ENCODE measurements at places on chromosomes 11 and 22. TPM values are rescaled to one million over a fixed set of nuclear protein-coding genes. Genes with fewer than 3 reads are reported as not detected.
A peak's percentile ranks its signal among the peaks of the same experiment; 100 is the strongest.

Gene OR2AG2
- total RNA-seq = 0.43 TPM

Gene KRTAP5-10
- total RNA-seq = not detected

Gene TRIM48
- total RNA-seq = not detected

DNA sequence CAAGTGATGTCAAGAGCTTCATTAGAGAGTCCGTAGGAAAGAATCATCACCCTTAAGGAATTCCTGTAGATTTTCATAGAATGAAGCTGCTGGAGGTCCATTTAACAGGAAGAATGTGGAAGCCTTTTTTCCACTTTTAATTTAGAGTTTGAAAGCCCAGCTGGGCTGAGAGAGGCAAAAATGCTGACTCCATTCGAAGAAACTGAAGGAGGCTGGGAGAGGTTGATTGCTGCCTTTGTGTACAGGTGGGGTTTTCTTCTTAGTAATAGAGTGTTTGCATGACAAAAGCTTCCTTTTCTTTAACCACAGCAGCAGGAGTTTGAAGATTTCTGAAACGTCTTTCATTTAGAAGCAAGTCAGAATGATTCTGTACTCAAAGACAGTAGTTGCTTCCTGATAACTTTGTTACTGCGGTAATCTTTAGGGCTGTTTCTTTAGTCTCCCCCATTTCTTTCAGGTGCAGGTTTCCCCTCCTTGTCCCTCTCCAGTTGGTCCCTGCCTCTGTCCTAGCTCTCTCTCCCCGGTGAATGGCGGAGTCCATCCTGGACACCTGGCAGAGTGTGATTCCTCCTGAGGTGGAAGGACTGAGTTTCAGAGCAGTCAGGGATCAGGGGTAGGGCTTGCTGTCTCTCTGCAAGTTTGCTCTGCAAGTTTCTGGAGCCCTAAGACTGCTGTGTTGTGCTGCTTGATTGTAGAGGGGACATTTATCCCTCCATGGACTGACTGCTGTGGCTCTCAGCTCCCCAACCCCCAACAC, 166.2 kb downstream of the LDLRAD3 start:
- no peak overlapping the region for H3K4me3 ChIP-seq
- H3K27me3 ChIP-seq = no peaks in the 10 kb centered on the region
- no peaks in the 10 kb centered on the region for H3K4me1 ChIP-seq
- H3K27ac ChIP-seq = no peak overlapping the region
- no peaks in the 10 kb centered on the region for H3K36me3 ChIP-seq
- DNase-seq = no peak

DNA sequence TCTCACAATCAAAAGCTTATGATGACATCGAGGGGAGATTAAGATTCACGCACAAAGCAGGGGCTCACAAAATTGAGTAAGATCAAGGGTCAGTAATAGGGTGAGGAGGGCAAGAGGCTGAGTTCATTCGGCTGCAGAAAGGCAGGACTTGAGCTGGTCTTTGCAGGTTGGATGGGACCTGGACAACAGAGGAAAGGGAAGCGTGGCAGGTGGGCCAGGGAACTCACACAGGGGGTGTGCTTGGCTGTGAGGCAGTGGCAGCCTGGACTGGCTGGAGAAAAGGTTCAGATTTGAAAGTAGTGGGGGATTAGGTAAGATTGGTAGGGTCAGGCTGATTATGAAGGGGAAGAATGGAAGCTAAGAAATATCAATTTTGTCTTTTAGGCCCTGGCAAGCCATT, 161.6 kb downstream of the PKNOX2 start:
- H3K27ac ChIP-seq = no peak overlapping the region
- DNase-seq = peak; percentile 28
- no peak overlapping the region for H3K4me3 ChIP-seq
- H3K36me3 ChIP-seq = no peaks in the 10 kb centered on the region
- H3K27me3 ChIP-seq = no peaks in the 10 kb centered on the region

DNA sequence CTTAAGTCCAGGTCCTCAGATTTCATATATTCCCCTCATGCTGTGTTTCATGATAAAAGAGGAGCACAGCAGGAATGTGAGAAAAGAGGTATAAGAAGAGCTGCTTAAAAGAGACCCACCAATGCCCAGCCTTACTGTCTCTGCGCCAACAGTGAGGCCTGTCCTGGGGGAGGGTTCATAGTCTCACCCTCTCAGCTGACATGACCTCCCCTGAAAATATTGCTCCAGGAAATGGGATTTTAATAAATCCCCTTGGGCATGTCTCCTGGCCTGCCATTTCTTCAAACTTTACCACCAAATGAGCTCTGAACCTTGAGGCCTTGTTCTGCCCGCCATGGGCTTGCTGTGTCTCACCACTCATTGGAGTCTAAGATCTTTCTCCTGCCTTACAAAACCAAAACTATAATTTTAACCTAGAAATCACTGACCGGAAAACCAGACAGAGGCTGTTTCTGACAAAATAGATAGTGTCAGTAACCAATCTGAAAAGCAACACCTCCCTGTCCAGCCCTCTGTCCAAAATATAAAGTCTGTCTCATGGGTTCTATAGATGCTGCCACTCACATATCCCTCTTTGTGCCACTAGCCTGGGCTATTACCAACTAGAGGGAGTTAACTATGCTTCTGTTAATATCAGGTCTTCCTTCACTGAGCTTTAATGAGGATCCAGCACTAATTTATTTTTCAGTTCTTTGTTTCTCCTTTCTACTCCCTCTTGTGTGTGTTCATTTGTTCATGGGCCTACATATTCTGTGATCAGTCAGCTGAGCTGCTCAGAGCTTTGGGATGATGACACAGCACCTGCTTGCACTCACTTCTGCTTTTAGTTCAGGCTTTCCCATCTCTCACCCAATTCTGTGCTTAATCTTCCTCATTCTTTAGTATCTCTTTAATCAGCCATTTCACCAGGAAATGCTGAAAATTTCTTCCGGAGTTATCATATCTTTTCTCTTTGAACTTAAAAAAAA, at the start of gene OR2AG2:
Gene OR2AG2 (minus strand): TSS at position 51 of the 968 bp plus-strand sequence. CDS start 3,019 bp downstream, outside the sequence.
- no peak within 1 kb of the TSS for H3K4me3 ChIP-seq
- no peak for DNase-seq
- no peaks in the 10 kb centered on the region for H3K4me1 ChIP-seq
- no peak within 1 kb of the TSS for H3K27ac ChIP-seq
- H3K36me3 ChIP-seq = no peaks in the 10 kb centered on the region
- no peaks in the 10 kb centered on the region for H3K27me3 ChIP-seq

DNA sequence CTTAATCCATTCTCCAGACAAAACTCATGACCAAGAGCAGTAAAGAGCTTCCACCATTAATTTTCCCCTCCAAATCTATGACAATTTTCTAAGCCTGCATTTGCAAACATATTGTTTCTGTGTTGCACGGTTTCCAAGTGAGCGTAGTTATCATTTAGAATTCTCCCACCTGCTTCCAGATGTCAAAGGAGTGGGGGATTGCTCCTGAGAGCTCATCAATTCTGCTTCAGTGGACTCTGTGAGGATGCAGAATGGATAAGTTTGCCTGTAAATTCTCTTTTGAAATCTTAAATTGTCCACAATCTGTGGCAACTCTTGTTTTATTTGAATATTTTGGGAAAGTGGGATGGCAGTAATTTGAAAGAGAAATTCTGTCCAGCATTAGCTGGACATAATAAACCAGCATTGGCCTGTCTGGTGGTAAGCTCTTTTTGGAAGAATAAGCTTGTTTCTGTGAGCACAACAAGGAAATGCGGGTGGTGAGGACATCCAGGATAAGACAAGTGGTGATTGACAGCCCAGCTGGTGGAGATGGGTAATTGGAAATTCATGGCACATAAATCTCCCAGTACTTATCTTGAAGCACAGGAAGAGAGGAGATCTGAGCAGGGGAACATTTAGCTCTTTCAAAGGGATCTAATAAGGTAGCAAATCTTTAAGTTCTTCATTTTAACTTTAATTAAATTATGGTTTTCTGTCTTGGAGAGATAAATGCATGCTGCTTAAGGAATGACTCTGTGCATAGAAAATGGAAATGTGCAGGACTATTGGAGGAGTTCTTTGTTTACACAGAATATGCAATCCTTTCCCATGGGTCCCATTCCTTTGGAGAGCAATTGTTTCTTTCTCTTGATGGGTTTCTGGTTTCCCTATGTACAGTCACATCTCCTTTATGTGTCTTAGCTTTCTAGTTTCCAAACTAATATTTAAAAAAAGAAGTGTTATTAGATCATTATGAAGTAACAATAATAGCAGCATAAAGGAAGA, 73.2 kb downstream of the FAT3 start:
- H3K36me3 ChIP-seq = no peaks in the 10 kb centered on the region
- no peaks in the 10 kb centered on the region for H3K4me1 ChIP-seq
- no peak for DNase-seq
- H3K27me3 ChIP-seq = no peaks in the 10 kb centered on the region

DNA sequence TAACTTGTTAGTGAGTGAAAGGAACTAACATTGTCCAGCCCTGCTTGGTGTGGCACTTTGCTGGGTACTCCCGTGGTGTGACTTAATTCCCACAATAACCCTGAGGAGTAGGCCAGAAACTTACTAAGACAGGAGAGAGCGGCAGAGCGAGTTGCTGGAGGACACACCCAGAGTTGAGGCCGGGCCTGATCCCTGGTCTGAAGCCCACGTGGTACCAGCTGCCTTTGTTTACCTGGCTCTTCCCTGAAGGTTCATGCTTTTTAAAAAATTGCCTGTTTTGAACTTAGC, 594 bp downstream of the MPST start:
- H3K4me3 ChIP-seq = peak overlapping the region; percentile 88
- H3K36me3 ChIP-seq = peaks cover 9% of the 10 kb centered on the region
- peaks cover 11% of the 10 kb centered on the region for H3K4me1 ChIP-seq
- H3K27me3 ChIP-seq = no peaks in the 10 kb centered on the region

DNA sequence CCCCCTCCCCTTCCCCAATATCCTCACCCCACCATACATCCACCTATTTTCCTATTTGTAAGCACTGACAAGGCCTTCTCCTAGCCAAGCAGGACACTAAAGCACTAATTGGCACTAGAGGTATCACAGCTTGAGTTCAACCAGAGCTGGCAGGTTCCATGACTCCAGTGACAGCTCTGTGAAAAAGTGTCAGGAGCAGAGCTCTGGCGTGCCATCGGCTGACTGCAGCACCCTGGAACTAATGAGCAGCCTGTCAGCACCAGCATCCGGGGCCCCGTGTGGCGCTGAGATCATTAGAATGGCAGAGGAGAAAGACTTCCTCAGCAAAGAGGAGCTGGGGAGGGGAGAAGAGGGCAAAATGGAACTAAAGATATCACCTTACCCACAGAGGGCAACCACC, 847.4 kb downstream of the NTM start:
- H3K36me3 ChIP-seq = no peaks in the 10 kb centered on the region
- no peaks in the 10 kb centered on the region for H3K27me3 ChIP-seq
- H3K4me3 ChIP-seq = no peak overlapping the region
- DNase-seq = no peak
- H3K27ac ChIP-seq = no peak overlapping the region
- H3K4me1 ChIP-seq = no peaks in the 10 kb centered on the region

- H3K4me3 ChIP-seq = no peak overlapping the region
- no peaks in the 10 kb centered on the region for H3K4me1 ChIP-seq
- H3K27me3 ChIP-seq = no peaks in the 10 kb centered on the region
- DNase-seq = no peak
Measured at GRCh38 chr11:102416976-102417375, 35.6 kb downstream of the TMEM123 start.

DNA sequence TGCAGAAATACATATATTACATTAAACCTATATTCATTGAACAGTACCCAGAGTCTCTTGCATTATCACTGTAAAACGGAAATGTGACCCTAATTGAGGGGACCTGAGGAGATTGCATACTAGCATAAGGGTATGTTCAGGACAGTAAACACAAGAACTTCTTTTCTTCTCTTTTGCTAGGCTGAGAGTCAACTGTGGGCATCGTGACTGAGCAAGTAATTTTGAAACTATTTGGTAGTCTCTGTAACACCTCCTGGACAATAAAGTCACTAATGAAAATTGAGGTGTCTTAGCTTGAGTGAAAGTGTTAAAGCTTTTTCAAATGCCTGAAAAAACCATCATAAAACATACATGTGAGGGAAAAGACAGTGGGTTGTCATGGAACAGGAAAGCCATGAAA, 90.9 kb downstream of the PDHX start:
- no peaks in the 10 kb centered on the region for H3K27me3 ChIP-seq
- no peak for DNase-seq
- H3K4me1 ChIP-seq = no peaks in the 10 kb centered on the region

DNA sequence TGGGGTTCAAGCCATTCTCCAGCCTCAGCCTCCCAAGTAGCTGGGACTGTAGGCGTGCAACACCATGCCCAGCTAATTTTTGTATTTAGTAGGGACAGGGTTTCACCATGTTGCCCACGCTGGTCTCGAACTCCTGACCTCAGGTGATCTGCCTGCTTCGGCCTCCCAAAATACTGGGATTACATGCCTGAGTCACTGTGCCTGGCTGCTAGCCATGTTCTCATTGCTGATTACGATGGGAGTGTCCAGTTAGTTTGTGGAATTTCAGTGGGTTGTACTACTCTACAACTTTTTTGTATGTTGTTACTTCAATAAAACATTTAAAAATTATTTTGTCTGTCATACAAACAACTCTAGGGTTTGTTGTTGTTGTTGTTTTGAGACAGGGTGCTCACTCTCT, 4.8 kb upstream of the VPS11 start:
- peak; percentile 72 for DNase-seq
- H3K4me3 ChIP-seq = no peak overlapping the region
- H3K27ac ChIP-seq = peak overlapping the region; percentile 40
- H3K4me1 ChIP-seq = peaks cover 25% of the 10 kb centered on the region
- no peaks in the 10 kb centered on the region for H3K36me3 ChIP-seq

GRCh38 chr22:43819931-43820640, 8.0 kb upstream of the EFCAB6 start:
- no peak overlapping the region for H3K4me3 ChIP-seq
- no peaks in the 10 kb centered on the region for H3K4me1 ChIP-seq
- H3K27me3 ChIP-seq = no peaks in the 10 kb centered on the region
- H3K27ac ChIP-seq = no peak overlapping the region

DNA sequence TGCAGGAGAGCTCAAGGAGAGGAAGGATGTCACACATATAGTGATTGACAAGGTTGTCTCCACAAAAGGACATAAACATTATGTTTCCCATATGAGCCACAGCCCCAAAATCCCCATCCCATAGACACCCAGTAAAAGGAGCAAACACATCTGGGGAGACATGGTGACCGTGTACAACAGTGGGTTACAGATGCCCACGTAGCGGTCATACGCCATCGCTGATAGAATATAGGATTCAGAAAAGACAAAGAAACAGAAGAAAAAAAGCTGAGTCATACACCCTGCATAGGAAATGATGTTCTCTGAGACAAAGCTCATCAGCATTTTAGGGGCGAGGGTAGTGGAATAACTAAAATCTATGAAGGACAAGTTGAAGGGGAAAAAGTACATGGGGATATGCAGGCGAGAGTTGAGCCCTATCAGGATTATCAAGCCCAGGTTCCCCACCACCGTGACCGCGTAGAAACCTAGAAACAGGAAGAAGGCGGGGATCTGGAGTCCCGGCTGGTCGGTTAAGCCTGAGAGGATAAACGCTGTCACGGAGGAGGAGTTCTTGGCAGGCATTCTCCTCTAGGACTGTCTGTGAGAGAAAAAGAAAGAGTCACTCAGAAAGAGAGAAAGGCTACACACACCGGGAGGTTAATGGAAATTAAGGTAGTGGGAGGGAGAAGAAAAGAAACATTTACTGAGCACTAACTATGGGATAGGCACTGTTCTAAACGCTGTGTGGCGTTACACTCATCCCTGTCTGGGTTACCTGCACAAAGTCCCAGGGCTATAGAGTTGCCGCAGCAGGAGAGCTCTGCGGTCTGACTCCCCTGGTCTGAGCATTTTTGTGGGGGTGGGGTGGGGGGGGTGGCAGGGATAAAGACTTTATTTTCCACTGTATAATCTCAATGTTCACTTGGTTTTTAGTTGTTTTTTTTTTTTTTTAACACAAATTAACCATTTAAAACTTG, 36.1 kb upstream of the OR8B8 start:
- no peak for DNase-seq
- H3K4me3 ChIP-seq = peak overlapping the region; percentile 14
- H3K27me3 ChIP-seq = no peaks in the 10 kb centered on the region
- H3K36me3 ChIP-seq = no peaks in the 10 kb centered on the region
- no peak overlapping the region for H3K27ac ChIP-seq

Measured in ascending aorta (tissue), 2 donors.